ENCODE measurements at places on chromosomes 3 and 15.

DNA sequence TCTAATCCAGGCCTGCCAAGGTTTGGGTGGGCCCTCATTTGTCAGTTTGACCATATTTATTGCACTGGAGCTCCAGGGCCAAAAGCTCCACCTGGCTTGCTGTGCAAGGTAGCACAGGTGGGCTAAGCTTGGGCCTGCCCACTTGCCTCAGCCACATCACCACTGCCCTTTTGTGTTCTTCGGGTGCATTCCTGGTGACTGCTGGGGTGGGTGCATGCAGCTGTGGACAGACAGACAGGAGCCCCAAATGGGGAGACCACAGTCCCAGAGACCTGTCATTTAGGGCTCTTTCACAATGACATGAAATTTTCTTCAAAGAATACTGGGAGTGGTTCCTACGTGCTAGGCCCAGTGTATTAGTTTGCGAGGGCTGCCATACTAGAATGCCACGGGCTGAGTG, 2.7 kb downstream of the MESP2 start:
- DNase-seq: no peak

- DNase-seq: no peak
These were observed 5.2 kb downstream of the HRH1 start for GRCh38 chr3:11159421-11159904.

GRCh38 chr3:55630280-55630920, 143.3 kb upstream of the WNT5A start:
- DNase-seq: no peak

DNA sequence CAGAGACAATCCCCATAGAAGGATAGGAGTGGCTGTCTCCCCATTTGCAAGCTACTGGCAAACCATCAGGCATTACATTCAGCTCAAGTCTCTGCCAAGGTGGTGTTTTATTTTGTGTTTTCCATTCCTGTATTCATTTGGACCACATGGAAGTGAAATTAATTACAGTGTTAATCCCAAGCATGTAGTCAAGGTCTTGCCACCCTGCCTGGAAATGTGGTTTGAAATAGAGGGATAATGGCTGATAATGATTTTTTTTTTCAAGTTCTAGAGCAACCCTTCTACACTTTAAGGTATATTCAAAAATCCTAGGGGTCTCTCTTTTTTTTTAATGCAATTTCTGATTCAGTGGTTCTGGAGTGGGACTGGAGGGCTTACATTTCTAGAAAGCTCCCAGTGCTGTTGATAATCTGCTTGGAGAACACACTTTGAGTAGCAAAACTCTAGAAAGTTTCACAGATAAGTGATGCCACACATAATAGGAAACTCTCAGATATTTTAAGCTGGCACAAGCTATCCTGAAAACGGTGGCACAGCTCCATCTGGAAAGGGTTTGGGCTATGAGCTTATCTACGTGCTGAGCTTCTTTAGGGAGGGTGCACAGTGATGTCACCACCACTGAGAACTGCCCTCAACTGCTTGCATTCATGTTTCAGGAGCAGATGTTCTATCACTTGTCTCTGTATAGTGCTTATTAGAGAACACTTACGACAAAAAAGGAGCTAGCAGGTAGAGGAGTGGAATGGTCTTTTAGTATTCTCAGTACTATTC, 140.1 kb upstream of the IL12A start:
- DNase-seq: no peak

- no peak for DNase-seq
These were observed 70.4 kb downstream of the ARPP21 start for GRCh38 chr3:35709691-35710090.

DNA sequence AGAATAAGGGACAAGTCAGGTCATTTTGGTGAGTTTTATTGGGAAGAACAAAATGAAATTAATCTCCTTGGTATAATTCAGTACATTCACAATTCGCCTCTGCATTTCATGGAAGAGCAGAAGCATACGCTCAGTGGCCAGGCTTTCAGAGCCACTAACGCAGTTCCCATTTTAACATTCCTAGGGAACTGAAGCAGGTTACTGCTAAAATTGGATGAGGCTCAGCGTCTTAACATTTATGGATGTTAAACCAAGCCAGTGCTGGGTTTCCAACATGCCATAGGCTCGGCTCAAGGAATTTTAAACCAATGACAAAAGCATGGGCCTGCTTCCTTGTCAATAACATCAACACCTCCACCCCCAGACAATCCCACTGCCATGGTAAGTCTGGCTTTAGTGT, 172.7 kb upstream of the PRICKLE2 start:
- DNase-seq: no peak

- no peak for DNase-seq
These were observed 85.1 kb upstream of the PIAS1 start for GRCh38 chr15:67968966-67969365.

DNA sequence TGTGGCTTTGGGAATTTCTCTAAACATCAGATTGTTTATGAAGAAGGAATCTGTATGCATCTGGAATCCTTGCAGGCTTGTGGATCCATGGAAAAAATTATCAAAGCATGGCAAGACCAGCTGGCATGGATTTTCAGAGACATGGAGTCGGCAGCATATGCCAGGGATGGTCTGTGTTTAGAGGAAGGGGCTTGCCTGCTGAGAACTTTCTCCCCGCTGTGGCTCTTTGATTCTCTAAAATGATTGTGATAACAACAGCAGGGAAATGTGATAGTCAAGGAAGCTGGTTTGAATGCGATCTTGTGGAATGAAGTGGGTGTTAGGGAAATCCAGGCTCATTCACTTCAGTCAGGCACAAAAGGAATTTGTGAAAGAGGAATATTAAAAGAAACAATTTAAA, 245.7 kb upstream of the THRB start:
- no peak for DNase-seq

DNA sequence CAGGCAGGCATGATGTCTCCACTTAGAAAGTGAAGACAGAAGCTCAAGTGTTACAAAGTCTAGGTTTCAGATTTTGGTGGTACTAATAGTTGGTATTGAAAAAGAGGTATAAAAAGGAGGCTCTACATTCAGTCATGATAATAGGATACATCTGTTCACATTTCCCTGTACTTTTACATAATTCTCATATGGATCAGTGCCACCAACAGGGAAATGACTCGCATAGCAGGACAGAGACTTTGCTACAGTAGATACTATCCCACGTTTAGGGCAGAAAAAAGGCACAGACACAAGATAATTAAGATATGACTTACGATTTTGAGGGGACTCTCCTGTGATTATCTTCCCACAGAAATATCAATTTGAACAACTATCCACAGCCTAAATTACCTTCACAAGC, 1062.9 kb upstream of the EPHA6 start:
- DNase-seq: no peak

- DNase-seq: no peak
These were observed 3.1 kb downstream of the TM4SF1 start for GRCh38 chr3:149374391-149374790.

GRCh38 chr3:1623896-1624295, 474.8 kb upstream of the CNTN4 start:
- no peak for DNase-seq

DNA sequence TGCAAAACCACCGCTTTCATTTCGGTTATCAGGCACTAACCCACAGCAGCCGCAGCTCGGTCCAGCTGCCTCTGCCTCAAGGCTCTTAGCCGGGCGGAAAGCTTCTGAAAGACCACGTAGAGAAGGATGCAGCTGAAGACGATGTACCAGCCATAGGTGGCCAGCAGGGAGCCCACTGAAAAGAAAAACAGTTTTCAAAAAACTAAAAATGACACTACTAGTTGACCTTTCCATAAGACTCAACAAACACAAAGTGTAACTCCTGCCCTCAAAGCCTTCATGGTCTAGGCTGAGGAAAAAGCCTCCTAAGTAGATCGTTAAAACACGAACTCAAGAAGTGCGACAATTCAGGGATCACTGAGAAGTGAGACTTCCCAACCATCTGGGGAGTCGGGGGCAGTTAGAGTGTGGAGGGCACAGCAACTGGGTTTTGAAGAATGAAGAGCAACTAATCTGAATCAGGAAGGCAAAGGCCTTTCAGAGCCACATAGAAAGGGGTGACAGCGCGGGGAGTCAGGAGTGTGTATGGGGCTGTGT, 716 bp downstream of the SELENOS start:
- DNase-seq: no peak

DNA sequence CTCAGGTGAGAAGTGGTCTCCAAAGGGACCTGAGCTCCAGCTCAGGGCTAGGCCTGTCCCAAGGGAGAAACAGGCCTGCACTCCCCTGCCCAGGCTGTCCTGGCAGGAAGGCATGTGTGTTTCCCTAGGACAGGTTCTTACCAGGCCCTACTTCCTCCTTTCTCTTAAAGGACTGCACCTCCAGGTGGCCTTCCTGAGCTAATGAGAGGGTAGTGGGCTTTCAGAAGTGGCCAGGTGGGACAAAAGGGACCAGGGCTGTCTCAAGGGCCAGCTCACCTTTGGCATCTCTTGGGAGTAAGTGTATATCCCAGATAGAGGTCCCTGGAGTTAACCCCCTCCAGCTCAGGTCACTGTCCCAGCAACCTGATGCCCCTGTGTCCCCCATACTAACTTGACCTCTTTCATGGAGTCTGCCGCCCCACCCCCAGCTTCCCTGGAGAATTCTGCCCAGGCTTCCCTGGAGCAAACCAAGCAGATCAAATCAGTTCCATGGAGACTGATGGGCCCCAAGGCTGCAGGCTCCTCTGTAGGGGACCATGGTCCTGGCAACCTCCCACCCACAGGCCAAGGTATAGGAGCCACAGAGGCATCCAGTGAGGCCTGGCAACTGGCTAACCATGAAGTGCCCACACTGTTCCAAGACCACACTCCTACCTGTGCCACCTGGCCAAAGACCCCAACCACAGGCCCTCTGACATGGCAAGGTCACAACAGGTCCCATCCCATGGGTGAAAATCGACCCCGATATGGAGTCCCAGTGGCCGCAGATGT, 67.6 kb downstream of the ZNF445 start:
- DNase-seq: no peak
